Thoracic aorta (tissue), 2 donors: ENCODE measurements at places on chromosomes 16 and 17. TPM values are rescaled to one million over a fixed set of nuclear protein-coding genes. Genes with fewer than 3 reads are reported as not detected.
A peak's percentile ranks its signal among the peaks of the same experiment; 100 is the strongest.

The TP53TG3B gene
- not detected for total RNA-seq

DNA sequence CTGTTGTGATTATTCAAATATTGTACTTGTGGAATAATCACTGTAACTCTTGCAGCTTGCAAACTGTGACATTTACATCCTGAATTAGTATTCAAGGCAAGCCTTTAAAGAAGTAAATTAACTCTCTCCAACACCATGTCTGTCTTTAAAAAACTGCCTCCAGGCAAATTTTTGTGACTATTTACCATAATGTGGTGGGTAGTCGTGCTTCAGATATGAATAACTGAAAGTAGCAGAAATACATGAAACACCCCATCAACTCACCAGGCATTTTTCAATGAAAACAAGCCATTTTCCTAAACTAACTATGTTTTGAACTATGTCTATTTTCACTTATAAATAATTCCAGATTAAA is 217.4 kb upstream of the PSMD7 start:
- H3K4me3 ChIP-seq, result no peak overlapping the region
- no peaks in the 10 kb centered on the region for H3K4me1 ChIP-seq
- H3K27me3 ChIP-seq, result no peaks in the 10 kb centered on the region
- no peaks in the 10 kb centered on the region for H3K36me3 ChIP-seq

DNA sequence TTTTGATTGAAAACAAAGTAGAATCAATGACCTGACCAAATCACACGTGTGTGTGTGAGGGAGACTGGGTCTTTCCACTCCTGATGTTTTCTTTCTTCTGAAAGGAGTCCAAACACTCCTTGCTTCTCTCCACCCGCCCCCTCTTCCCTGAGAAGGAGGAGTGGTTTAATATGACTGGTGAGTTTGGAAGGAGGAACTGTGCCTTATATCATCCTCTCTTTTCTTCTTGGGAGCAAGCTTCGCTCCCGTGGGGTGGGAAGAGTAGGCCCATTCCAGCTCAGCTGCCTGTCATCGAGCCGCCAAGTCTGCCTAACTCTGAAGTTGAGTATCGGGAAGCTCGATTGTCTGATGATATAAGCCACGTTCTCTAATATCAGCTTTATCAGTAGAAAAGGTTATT is 96.5 kb downstream of the YPEL2 start:
- H3K4me1 ChIP-seq, result peaks cover 53% of the 10 kb centered on the region
- no peaks in the 10 kb centered on the region for H3K27me3 ChIP-seq
- DNase-seq, result no peak
- H3K4me3 ChIP-seq, result no peak overlapping the region
- no peaks in the 10 kb centered on the region for H3K36me3 ChIP-seq
- peak overlapping the region; percentile 96 for H3K27ac ChIP-seq

DNA sequence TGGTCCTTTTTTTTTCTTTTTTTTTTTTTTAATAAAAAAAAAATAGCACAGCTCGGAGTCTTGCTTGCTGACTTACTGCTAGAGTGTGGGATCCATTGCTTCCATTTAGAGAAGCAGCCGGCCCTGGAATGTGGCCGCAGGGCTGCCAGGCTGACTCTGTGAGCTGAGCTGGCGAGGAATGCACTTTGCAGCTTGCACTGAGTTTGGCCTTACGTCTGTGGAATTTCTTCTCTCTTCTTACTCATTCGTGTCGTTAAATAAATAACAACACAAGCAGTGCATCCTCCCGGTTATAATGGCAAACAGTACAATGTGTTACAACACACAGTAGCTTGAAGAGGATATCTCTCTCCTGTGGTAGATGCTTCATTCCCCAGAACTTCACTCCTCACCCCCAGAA is 69.2 kb downstream of the PRKCB start:
- H3K36me3 ChIP-seq, result no peaks in the 10 kb centered on the region
- H3K27ac ChIP-seq, result peak overlapping the region; percentile 63
- DNase-seq, result no peak
- H3K4me3 ChIP-seq, result no peak overlapping the region
